ENCODE measurements at places on chromosomes 6 and 20.

- no peak for DNase-seq
Observed at GRCh38 chr6:39808964-39809363, 16.8 kb downstream of the DAAM2 start.

DNA sequence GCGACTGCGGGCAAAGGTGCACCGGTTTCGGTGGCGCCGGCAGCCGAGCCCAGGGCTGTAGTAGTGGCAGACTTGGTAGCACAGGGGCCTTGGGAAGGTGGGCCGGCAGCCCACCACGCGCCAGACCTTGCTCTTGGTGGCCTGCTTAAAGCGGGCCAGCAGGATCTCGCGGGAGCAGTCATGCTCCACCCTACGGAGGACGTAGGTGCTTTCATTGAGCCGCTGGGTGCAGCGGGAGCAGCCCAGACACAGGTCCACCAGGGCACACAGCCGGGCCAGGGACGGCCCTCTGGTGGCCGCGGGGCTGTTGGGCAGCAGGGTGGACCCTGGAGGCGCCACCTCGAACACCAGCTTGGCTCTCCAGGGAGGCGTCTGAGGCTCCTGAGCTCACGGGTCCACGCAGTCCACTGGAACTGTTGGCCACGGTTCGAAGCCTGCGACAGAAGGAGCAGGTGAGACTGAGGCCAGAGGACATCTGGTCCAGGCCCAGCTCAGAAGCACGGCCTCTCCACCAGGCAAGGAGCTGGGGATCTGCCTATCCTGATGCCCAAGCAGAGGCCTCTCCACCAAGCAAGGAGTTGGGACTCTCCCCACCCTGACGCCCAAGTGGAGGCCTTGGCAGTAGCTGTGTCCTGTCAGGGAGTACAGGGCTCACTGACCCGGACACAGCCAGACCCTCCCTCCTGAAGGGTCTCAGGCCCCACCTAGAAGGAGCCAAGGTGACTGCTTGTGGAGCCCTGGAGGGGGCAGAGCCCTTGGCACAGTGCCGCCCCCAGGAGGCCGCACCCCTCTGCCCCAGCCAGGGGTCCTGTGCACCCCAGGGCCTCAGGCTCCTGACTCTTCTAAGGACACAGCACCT, 1.0 kb downstream of the HELZ2 start:
- no peak for DNase-seq

DNA sequence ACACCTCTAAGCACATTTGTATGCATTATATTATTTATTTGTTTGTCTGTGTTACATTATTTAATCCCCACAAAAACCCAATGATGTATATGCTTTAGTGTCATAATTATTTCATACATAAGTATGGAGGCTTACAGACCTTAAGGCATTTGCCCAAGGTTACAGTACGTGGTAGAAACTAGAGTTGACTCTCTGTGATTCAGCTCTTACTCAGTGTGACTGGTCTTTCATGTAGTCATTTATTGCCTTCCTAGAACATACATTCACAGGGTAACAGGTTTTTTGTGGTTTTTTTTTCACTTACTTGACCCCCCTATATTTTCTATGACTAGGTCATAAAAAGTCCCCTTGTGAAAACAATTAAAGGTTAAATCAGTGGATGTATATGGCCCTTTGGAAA, 566.8 kb downstream of the TFAP2A start:
- no peak for DNase-seq

- no peak for DNase-seq
Observed at GRCh38 chr6:44166591-44167184, 8.1 kb downstream of the CAPN11 start.

GRCh38 chr20:14566505-14566904, 229.1 kb upstream of the FLRT3 start:
- DNase-seq, result no peak

DNA sequence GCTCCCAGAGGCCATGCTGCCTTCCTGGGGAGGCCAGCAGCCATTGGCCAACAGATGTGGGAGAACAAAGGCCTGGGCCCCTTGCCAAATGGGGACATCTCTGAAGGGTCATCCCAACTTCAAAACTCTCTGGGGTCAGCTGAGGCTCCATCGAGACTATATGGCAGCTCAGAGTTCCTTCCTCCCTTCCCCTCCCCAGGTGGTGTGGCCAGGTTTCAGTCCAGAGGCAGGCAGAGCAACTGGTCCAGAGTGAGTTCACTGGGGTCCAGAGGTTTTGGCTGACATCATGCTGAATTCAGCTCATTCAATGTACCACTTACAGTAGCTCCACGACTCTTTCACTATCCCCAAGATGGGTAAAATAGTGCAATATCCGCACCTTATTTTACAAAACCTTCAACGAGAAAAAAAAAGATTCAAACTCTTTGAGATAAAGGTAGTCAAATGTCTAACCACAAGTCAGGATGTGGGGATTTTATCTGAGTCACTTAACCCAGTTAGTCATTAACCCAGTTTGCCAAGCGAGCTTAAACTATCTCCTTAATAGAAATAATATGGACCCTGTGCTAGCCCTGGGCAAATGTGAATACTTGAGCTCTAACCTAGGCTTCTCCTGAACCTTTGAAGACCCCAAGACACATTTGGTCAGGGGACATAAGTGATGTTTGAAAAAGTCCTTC, 108.4 kb upstream of the PLEKHG1 start:
- DNase-seq, result no peak

- DNase-seq, result no peak
Observed at GRCh38 chr20:1534526-1534925, 23.0 kb downstream of the SIRPD start.

DNA sequence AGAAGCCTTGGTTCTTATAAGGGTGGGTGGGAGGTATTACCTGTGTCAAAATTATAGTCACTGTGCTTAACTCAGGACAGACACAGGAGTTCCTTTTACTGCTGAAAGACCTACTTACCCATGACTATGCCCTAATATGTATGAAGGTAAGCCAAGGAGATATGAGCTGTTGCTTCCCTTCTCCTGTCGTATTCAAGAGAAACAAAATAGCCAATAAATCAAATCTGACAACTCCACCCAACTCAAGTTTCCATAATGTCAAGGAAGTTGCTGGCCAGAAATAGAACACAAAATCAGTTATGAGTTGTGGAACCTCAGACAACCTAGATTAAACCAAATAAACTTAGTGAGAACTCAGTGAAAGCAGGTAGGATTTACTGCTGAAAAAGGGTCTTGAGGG, 25.1 kb downstream of the ZNF133 start:
- no peak for DNase-seq

- DNase-seq, result no peak
Observed at GRCh38 chr6:40717411-40718057, 130.4 kb upstream of the LRFN2 start.

DNA sequence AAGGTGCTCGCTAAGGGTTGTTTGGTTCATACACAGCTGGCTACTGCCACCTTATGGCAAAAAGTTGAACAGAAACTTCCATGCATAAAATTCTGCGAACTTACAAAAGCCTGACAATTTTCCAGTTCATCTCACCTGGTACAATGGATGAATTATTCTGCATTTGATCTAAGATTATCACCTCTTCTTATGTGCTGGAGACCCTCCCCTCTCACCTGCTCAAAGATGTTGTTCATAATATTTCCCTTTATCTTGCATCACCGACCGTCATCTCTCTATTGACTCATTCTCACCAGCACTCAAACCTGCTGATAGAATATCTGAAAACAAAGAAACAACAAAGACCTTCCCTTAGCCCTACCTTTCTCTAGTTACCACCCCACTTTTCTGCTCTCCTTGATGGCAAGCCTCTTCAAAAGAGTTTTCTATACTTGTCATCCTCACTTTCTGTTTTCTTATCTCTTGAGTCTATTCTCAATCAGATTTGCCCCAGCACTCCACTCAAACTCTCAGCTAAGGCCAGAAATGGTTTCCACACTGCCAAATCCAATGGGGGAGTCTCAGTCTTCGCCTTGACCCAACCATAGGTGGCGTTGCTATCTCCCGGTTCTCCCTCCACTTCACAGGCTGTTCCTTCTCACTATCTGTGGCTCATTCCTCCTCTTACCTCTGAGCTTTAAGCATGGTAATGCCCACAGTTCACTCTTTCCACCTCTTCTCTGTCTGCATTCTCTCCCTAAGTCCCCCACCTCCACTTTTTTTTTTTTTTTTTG, 25.8 kb downstream of the SNRNP48 start:
- no peak for DNase-seq

DNA sequence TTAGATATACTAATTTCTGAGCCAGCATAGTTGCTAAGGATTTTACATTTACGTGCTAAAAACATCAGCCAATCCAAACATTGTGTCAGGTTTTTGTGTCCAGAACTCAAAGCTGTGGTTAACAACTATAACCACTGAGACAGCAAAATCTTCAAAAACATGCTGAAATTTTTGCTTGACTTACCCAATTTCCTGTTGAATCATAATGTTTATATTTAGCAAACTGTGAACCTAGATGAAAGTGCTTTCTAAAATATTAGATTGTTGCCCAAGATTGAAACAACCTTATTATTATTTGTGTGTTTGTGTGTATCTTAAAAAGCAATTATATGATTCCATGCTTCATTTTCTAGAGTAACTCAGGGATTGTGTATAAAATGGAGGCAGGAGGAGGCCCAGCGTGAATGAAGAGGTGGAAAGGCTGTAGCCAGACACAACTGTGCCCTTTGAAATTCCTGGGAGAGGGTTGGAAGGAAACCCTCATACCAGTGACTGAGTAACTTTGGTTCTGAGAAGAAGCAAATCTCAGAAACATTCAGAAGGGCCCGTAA, 48.0 kb downstream of the ARMC2 start:
- no peak for DNase-seq

DNA sequence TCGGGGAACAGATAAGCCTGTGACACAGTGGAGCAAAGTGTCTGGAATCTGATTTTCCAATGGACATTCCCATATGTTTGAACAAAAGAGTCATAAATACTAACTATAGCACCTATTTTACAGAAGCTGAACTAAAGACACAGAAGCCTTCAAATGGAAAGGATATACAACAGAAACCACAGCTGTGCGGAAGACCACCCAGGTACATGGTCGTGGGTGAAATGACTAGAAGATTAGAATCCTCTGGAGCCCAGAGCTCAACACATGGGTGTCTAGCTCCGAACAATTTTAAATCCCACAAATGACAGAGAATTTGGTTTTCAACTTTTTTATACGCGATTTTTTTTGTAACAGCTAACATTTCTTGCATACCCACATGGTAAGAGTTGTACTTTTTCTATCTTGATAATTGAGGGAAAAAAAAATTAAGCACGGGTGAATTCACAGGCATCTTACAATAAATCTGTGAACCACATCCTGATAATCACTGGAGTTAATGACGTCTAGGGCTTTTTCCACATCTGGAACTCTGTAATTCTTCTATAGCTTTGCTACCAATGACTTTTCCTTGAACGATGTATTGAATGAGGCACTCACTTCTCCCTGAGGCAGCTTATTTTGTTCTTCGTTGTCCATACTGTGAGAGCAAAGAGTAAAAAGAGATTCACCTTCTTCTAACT, 271.1 kb upstream of the AGPAT4 start:
- DNase-seq, result no peak

GRCh38 chr6:167130712-167131684, 8.1 kb downstream of the CCR6 start:
- DNase-seq, result no peak

DNA sequence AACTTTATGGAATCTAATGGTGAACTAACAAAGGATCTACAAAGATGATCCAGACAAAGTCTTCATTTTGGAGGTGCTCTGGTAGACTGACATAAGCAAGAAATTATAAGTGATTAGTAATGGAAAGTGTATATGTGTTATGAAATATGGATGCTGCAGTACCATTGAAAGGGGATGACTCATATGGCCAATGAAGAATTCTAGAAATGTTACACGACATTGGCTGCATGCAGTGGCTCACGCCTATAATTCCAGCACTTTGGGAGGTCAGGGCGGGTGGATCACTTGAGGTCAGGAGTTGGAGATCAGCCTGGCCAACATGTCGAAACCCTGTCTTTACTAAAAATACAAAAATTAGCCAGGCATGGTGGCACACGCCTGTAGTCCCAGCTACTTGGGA, 23.5 kb downstream of the CFAP206 start:
- no peak for DNase-seq

DNA sequence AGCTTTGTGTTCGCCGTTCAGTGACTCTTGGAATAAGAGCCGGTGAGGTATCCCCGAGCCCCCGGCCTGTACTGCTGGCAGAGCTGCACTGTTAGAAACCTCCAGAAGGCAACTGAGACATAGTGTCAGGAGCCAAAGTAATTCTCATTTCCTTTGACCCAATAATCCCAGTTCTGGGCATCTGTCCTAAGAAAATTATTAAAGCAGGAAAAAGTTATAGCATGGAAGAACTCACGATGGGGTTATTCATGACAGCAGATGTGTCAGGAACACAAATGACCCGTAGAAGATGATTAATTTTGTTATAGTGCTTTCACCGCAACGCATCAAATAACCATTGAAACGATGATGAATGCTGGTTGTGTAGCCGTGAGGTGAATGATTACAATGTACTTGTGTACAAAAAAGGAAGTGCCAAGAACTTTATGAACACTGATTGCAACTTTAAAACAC, 20.3 kb downstream of the CYP21A2 start:
- DNase-seq, result no peak

- no peak for DNase-seq
Observed at GRCh38 chr6:54111341-54112045, at the start of gene MLIP. Gene MLIP, plus strand, starts transcription at chr6:54111443. Its CDS starts 37 bp downstream, at chr6:54111480.

DNA sequence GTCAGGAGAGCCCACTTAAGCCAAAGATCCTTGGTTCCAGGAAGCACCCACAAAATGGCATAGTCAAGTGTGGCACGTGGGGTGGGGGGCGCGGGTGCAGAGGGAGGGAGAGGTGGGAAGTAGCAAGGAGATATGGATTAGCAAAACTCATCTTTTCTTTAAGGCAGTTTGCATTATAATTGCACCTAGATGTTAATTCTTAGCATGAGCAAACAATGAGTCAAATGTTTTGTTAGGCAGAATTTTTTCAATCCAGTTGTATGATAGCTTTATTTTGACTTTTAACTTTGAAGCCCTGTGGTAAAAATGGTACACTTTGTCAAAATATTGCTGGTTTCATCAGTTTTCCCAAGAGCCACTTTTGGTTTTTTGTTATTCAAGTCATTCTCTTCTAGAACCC, 15.0 kb downstream of the SCAND1 start:
- DNase-seq, result no peak

DNA sequence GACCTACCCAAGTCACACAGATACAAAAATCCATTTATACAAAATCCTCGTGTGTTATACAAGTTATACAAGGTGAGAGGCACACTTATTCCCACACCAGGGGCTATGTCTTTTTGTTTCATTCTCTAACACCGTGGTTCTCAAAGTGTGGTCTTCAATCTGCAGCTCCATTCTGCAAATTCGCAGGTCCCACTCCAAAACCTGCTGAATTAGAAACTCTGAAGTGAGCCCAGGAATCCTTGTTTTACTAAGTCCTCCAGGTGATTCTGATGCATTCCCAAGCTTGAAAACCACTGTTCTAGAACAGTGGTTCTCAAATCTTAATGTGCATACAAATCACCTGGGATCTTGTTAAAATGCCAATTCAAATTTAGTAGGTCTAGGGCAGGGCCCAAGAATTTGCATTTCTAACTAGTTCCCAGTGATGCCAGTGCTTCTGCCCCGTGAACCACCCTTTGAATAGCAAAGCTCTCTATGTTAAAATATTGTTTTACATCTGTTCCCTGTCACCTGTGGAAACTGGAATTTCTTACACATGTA, 35.1 kb downstream of the LRFN2 start:
- DNase-seq, result no peak
